ENCODE measurements at places on chromosomes 6 and 20.

DNA sequence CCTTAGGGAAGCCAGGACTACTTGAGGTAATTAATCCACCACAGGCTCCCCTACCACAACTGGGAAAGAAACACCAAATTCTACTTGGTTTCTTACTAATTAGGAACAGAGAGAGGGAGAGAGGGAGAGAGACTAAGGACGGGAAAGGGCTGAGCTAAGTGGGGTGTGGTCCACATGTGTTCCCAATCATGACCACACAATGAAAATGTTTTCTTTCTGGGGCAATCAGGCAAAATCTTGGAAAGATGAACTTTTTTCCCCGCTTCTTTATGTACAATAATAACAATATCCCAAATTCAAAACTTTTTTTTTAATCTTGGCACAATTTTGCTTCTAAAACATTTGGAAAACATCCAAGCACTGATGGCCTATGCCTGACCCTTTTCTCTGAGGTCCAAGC is 734.4 kb downstream of the MAFB start:
- DNase-seq, result no peak

DNA sequence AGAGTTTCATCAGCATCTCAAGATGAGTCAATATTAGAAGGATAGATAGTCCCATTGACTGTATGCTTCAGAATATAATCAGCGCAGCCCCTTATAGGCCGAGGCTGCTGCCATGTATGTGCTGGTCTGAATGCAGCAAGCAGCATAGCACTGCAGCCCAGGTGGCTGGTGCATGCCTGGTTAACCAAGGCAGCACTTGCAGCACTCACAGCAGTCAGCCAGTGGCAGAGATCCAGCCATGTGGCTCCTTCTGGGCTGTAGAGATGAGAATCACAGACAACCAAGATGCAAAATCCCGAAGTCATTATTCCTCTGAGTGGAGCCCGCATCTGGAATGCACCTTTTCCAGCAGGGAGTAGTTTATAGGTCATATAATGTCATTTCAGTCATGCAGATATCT is 251.9 kb downstream of the UST start:
- no peak for DNase-seq

- no peak for DNase-seq
These were observed 6.7 kb downstream of the KCNK15 start for GRCh38 chr20:44752099-44752931.

DNA sequence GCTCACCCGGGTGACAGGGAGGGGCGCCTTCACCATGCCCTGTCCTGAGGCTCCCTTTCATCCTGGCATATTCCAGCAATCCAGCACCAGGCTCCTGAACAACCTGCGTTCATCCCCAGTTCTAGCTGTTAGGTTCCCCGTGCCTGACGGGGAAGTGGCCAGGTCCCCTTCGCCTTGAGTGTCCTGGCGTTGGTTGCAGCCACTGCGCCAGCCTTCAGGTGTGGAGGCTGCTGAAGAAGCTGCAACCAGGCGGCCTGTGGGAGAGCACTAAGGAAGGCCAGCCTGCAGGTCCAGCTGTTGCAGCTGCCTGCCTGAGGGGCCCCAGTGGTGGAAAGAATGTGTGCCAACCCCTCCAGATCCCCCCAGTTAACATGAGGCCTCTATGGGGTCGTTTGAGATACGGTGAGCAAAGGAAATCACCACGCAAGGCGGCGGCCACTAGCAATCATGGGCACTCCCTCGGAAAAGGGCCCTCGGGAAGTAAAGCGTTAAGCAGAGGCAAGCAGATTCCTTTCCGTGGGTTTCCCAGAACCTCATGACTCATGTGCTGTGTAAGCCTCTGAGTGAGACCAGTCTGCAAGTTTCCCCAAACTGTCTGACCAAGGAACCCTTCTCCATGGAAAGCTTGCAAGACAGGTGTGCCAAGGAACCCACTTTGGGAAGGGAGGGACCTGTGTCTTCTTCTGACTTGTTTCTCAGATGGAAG is 320.8 kb downstream of the TAF4 start:
- no peak for DNase-seq

DNA sequence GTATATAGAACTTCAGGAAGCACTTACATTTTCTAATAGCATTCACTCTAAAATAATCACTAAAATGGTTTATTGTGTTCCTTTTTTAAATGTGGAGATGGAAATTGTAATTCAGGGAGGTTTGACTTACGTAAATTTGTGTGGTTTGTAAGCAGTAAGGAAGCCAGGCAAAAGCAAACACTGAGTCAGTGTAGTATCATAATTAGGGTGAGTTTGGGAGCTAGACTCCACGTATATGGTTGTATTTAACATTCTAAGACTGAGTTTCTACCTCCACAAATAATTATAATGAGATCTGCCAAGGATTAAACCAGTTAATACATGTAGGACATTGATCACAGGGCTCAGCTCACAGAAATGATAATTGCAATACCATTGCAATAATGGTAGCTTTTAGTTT is 425.5 kb downstream of the CBLN4 start:
- no peak for DNase-seq

DNA sequence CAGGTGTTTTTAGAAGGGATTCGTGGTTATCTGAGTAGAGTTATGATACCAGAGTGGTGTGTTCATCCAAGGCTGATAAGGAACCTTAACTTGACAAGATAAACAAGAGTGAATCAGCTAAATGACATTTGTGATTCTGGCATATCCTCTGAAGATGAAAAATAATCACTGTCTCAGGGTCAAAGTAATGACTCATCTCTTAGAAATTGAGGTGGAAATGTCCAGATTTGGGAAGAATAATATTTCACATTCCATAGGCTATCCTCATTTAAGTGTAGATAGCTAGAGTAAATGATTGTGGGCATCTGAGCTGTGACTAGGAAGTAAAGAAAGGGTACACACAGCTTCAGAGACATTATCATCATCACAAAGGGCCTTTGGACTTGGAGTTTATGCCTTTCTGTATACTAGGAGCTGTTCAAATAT is 255.7 kb downstream of the GJA1 start:
- no peak for DNase-seq

- no peak for DNase-seq
These were observed 49.2 kb downstream of the CDKAL1 start for GRCh38 chr6:20583444-20583800.

DNA sequence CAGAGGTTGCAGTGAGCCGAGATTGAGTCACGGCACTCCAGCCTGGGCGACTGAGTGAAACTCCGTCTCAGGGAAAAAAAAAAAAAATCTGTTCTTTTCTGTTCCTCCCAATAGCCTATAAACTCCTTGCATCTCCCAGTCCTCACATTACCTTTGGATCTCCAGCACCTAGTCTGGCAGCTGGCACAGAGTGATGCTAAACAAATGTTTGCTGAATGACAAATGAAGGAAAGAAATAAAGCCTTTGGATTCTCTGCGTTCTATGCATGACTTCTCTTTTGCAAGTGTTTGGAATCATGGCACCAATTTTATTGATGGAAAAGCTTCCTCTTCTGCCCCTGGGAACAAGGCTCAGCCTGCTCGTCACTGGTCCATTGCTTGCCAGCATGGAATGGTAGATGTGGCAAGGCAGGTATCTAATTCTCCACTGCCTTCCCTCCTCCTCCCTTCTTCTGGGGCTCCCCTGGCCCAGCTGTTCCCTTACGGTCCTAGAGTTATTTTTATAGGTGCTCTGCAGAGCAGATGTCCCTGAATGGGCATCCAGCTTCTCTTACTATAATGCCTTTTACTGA is 53.6 kb upstream of the FYN start:
- no peak for DNase-seq

GRCh38 chr6:51120016-51120415 is 301.3 kb downstream of the TFAP2B start:
- no peak for DNase-seq

GRCh38 chr6:57017069-57017468 is 29.4 kb upstream of the KIAA1586 start:
- DNase-seq, result no peak

DNA sequence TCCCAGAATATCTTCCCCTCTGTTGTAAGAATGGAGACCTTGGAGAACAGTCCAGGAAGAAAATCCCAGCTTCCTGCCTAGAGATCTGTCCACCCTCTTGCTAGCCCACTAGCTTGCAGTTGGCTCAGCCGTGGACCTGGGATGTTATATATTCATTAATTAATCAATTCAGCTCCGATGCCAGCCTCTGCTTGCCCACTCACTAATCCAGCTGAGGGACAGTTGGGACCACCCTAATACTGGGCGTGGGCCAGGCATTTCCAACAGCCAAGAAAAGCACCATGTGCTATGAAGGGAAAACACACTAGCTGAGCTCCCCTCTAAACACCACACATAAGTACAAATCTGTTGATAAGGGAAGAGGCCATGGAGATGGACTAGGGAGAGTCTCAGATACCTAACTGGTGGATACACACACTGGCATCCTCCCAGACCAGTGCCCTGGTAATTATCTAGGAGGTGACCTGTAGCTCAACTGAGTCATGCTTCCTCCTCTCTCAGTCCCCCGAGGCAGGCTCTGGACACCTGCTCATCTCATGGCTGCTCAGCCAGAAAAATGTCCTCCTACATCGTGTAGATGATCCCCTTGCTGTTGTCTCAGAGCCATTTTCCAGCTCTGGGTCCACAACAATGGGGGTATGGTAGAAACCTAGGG is 78.9 kb downstream of the ANKRD60 start:
- DNase-seq, result no peak

DNA sequence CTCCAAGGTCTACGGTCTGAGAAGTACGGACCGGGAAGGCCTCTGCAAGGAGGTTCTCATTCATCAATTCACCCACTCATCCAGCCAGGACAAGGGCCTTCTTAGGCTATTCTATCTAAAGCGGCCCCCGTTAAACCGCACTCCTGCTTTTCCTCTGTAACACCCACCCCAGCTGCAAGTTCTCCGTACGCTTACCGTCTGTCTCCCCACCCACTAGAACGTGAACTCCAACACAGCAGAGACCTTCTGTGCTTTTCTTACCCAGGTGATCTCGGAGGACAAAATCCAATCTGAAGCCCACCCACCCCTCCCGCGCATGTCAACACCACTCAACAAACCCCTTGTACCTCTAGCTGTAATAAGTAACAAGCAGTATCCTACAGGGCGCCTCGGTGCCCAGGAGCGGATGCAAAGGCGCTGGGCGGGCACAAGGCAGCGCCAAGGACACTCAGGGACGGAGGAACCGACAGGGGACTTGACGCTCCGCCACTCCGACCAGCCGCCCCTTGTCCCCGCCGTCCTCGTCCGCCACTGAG is 351 bp downstream of the AURKA start:
- DNase-seq, result no peak

DNA sequence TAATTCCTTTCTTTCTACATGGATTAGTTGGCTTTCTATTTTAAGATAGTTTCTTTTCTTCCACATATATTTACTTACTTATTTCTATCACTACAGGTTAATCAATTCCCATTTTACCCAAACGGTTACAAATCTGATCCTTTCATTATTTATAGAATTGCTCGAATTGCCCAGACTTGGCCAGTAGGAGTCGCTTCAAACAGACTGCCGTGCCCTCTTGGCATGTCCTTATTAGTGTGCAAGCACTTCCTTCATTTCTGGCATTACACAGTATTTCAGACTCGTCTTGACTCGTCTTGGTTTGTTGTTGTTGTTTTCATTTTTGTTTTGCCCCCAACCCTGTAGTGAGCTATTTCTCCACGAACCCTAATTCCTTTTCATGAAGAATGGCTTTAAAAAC is 74.6 kb downstream of the SAMD3 start:
- no peak for DNase-seq

- no peak for DNase-seq
These were observed 32.4 kb upstream of the SNX9 start for GRCh38 chr6:157790548-157791160.

GRCh38 chr6:97850458-97851212 is 567.6 kb upstream of the MMS22L start:
- DNase-seq, result no peak

- no peak for DNase-seq
These were observed 3.2 kb downstream of the SLC29A1 start for GRCh38 chr6:44226368-44227147.

DNA sequence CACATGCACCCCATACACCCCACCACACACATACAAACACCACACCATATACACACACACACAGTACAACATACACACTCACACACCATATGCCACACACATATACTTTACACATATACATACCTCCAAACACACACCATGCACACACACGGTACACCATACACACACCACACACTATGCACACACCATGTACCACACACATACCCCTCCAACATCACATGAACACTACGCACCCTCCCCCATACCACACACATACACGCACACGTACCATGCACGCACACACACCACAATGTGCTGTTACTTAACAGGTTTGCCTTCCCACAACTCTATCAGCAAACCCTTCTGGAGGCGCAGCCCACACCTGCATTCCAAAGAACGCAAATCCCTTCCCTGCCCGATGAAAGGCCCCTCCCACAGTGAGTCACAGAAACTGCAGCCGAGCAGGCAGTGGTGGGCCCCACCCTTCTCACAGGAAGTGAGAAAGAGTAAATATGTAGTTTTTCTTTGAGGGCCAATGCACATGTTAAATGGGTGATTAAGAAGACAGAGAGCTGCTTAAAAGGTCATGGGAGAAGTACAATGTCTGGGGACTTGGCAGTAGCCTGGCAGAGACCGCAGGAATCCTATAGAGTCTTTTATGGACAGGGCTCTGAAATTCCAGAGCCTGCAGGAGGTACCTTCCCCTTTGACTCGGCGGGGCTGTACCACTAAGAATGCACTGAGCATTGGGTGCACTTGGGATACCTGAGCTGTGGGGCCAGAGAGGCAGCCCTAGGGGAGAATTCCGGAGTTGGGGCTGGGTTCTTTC is 34.1 kb upstream of the EZR start:
- peak; percentile 85 for DNase-seq

DNA sequence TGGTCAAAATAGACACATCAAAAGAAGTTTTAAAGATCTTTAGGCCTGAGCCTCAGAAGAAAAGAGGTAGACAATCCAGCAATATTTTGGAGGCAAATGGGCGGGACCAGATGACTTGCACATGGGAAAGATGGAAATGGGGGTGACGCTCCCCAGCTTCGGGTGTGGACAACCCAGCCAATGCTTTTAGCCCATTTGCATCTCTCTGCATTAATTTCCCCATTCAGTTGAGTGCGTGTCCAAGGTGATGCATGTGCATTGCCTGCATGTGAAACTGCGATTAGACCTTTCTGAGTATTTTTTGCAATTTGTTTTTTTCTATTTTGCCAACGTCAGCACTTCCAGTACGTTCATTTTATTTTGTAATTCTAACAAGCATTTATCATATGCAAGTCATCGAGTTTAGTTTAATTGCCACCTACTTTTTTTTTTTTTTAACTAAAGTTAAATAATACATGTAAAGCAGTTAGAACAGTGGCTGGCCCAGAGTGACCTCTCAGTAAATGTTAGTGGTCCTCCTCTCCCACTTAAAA is 24.2 kb downstream of the PDRG1 start:
- no peak for DNase-seq
